ENCODE measurements at places on chromosomes 12 and 14.
A peak's percentile ranks its signal among the peaks of the same experiment; 100 is the strongest.

- no peak for DNase-seq
Observed at GRCh38 chr12:42588524-42589464, 752 bp downstream of the PRICKLE1 start.

DNA sequence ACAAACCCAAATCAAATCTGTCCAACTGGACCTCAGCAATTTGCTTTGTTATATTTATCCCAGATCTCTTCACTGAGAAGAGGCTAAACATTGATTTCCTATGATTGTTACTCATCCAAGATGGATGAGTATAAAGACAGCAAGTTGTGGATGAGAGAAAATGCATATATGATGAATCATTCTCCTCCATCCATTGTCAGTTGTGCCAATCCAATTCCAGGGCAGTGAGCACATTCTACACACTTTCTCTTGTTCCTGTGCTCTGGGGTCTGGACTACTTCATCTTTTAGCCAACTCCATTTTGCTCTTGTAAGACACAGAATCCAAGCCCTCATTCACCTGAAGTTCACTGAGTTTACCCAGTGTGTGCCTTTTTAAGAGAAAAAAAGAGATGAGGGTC lies 105.7 kb downstream of the GCH1 start:
- DNase-seq, result no peak

DNA sequence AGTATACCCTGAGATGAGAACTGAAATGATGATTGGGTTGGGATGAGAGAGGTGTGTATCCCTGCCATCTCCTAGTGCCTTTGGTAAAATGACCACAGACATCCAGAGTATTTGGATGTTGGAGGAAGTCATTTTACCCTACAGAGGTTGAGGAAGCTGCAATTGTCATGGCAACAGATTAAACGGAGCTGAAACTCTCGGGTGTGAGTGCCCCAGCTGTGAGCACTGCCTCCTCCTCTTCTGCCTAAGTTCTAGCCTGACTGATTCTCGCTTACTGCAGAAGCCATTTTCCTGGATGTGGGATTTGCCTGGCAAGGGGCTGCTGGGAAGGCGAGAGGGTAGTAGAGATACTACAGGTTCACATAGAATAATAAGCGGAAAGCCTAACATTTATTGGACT lies 10.3 kb upstream of the PPP4R4 start:
- DNase-seq, result no peak

- peak; percentile 57 for DNase-seq
Observed at GRCh38 chr12:108691998-108692808, 39.1 kb downstream of the CORO1C start.

DNA sequence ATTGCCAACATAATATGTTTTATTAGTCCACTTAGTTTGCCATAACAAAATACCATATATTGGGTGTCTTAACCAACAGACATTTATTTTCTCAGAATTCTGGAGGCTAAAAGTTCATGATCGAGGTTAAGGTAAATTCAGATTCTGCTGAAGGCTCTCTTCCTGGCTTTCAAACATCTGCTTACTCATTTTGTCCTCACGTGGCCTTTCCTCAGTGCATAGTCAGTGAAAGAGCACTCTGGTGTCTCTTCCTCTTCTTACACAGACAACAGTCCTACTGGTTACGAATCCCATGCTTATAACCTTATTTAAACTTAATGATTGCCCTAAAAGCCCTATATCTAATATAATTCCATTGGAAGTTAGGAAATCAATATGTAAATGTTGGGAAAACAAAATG lies 479.7 kb downstream of the FSCB start:
- DNase-seq, result no peak

DNA sequence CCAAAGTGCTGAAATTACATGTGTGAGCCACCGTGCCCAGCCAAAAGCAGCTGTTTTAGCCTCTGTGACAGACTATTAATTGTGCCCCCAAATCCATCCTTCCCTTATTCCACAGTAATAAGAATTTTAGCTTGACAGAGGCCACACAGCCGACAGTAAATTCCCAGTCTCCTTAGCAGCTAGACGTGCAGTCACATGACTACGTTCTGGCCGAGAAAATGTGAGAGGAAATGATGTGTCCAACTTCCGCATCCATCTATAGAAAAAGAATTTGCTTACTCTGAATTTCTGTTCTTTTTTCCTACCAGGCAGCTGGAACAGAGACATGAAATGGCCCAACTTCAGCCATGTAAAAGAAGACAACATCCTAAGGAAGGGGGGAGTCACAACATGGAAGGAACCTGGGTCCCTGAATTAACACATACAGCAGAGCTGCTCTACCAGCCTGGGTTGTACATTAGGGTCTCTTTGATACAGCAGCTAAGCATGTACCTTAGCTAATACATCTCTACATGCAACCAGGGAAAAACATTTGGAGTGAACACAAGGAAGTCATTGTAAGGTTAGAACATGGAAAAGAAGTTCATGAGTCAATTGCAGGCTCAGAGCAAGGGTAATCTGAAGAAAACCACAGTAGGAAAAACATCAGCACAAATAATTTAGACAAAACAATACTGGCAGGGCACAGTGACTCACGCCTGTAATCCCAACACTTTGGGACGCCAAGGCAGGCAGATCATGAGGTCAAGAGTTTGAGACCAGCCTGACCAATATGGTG lies 35.5 kb downstream of the CIT start:
- no peak for DNase-seq

GRCh38 chr12:131928080-131928710 lies 881 bp upstream of the PUS1 start:
- DNase-seq, result no peak
